ENCODE measurements at places on chromosomes 2 and 18. TPM values are rescaled to one million over a fixed set of nuclear protein-coding genes. Genes with fewer than 3 reads are reported as not detected.
A peak's percentile ranks its signal among the peaks of the same experiment; 100 is the strongest.

Gene MC5R
- total RNA-seq, result not detected

Gene GYPC
- total RNA-seq, result 17.3 TPM

Gene NDC80
- total RNA-seq, result 0.77 TPM

DNA sequence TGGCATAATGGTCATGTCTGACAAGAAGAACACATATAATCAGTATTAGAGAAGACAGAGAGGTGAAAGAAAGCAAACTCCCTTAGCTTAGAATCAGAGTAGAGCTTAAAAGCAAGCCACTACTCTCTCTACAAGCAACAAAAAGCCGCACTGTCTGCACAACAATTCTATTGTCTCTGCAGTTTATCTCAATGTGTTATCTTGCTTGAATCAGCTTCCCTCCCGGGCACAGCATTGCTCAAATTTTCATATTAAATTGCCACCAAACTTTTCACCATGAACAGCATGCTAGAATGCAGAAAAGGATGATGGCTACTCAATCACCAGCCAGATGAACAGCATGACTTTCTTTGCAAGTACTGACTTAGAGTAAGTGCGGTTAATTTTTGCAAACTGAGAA lies 356.0 kb upstream of the KYNU start:
- DNase-seq, result no peak
- no peak overlapping the region for H3K27ac ChIP-seq
- no peaks in the 10 kb centered on the region for H3K4me1 ChIP-seq
- no peaks in the 10 kb centered on the region for H3K27me3 ChIP-seq
- H3K4me3 ChIP-seq, result no peak overlapping the region
- H3K36me3 ChIP-seq, result no peaks in the 10 kb centered on the region

DNA sequence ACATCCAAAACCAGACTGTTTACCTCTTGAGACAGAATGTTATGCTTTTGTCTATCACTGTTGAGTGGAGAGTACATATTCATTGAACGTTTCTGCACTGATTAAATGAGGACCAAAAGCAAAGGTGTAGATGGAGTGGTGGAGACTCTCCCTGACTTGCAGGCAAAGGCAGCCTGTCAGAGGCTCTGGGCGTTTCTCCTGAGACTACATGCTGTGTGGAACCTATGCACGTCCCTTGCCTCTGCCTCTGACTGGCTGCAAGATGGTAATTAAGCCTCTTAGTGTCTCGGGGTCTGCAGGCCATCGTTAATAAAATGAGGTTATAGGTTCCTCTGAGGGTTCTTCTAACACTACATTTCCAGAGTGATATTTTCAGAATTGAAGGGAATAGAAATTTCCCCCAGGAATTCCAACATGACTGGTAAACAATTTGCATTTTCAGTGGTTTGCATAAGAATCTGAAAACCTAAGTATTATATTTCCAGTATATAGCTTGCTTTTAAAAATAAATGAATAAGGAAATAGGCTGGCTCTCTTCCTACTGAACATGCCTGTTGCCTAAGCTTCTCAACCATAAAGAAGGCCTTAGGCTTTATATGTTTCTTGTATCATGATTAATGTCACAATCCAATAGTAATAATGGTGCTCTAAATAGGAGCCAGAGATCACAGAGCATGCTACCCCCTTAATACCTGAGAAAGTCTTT lies 107.4 kb downstream of the FTCDNL1 start:
- H3K36me3 ChIP-seq, result no peaks in the 10 kb centered on the region
- peaks cover 10% of the 10 kb centered on the region for H3K4me1 ChIP-seq
- no peaks in the 10 kb centered on the region for H3K27me3 ChIP-seq

GRCh38 chr2:25819597-25820039 lies 58.7 kb downstream of the ASXL2 start:
- H3K36me3 ChIP-seq, result no peaks in the 10 kb centered on the region
- no peak for DNase-seq
- H3K27ac ChIP-seq, result no peak overlapping the region
- no peak overlapping the region for H3K4me3 ChIP-seq
- H3K4me1 ChIP-seq, result no peaks in the 10 kb centered on the region
- no peaks in the 10 kb centered on the region for H3K27me3 ChIP-seq

- no peak overlapping the region for H3K4me3 ChIP-seq
- H3K27ac ChIP-seq, result no peak overlapping the region
- no peaks in the 10 kb centered on the region for H3K36me3 ChIP-seq
- peak; percentile 51 for DNase-seq
Measured at GRCh38 chr2:18047896-18048657, 169.6 kb downstream of the KCNS3 start.

- peak overlapping the region; percentile 31 for H3K4me3 ChIP-seq
- DNase-seq, result no peak
- H3K27ac ChIP-seq, result no peak overlapping the region
Measured at GRCh38 chr2:40452786-40453185, 896 bp upstream of the SLC8A1 start.

All from prostate gland (tissue), 2 donors.